ENCODE measurements at places on chromosomes 12 and 14. TPM values are rescaled to one million over a fixed set of nuclear protein-coding genes. Genes with fewer than 3 reads are reported as not detected.

- no peak for DNase-seq
Measured at GRCh38 chr14:63603749-63604277, 37.9 kb downstream of the WDR89 start.

RTL1 gene
- not detected for total RNA-seq

SLC5A8 gene
- not detected for total RNA-seq

AJUBA gene
- total RNA-seq: 1.5 TPM

DNA sequence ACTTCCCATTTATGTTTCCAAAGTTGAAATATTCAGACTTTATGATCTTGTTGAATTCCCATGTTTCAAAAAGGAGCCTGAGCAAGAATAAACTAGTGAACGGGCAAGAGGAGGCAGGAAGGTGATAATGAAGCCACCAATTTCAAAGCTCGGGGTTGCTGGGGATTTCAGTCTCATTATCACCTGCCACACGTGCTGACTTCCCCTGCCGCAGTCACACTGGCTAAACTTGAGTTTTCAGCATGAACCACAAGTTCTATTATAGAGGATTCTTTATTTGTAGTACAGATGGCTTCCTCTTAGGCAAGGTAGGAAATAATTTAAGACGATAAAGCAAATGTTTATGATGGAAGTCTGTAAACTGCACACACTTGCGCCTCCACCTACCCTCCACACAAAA, 18.1 kb upstream of the DIABLO start:
- DNase-seq: no peak

- DNase-seq: no peak
Measured at GRCh38 chr14:29716150-29716549, 211.5 kb downstream of the PRKD1 start.

Data from activated T-helper 2 cell treated with anti-CD3 and anti-CD28 coated beads, Interferon-gamma antibody, Interleukin-2, Interleukin-4, amounts not matched to agents 10 μg/mL and 5 μg/mL and 100 μg/mL, durations not matched to agents 14 hours and 24 hours and 36 hours (primary cell).